ENCODE measurements at places on chromosomes 3 and 15.

- DNase-seq, result no peak
These were observed 242.3 kb downstream of the FEZF2 start for GRCh38 chr3:62131050-62131449.

GRCh38 chr3:114362815-114363214 is 69.0 kb downstream of the TIGIT start:
- no peak for DNase-seq

- no peak for DNase-seq
These were observed 21.2 kb downstream of the ITPR1 start for GRCh38 chr3:4514321-4514720.

DNA sequence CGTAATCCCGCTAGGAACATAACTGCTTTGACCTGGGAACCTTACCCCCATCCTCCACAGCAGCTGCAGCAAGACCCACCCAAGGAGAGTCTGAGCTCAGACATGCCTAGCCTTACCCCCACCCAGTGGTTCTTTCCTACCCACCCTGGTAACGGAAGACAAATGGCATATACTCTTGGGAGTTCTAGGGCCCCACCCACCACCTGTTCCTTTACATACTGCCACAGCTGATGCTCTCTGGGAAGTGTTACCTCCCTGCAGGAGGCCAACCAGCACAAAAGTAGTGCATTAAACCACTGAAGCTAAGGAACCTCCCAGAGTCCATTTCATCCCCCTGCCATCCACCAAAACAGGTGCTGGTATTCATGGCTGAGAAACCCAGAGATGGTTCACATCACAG is 50.6 kb upstream of the AZI2 start:
- DNase-seq, result no peak

GRCh38 chr15:95595759-95596158 is 734.7 kb upstream of the NR2F2 start:
- no peak for DNase-seq

DNA sequence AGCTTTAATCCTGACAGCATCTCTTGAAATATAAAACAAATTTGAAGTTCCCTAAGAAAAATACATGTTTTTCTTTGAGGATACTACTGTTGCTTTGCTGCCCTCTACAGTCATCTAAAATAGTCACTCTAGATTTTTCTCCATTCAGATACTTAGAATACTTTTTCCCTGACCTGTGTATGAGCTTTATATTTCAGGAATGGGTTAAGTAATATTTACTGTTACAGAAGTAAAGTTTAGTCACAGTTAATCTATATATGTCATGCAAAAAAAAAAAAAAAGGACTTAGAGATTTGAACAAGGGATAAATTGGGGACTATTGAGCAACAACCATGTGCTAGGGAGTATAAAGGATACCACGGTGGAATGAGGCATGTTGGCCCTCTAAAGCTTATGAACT is 8.8 kb downstream of the NECTIN3 start:
- no peak for DNase-seq

DNA sequence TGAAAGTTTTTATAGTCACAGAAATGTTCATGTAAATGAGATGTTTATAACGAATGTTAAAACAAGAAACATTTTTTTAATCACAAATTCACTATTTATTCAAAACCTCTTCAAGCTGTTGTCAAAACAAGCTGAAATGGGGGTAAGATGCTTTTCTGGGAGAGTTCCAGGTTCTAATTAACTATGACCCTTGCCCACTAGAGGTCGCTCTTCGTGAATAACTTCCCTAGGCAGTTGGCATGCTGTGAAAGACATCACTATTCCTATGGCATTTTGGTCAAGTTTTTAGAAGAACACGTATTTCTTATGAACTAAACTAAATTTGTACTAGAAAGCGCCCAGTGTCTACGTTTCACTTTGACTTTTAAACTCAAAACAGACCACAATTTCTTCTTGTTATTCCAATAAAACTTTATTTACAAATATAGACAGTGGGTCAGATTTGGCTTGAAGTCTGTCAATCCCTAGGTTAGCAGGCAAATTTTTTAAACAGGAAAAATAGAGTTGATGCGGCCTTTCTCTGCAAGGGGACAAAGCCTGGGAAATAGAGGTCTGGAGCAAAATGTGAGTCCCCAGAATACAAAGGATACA is 62.8 kb upstream of the CMTM8 start:
- DNase-seq, result peak; percentile 56

- DNase-seq, result no peak
These were observed 35.3 kb downstream of the TLE3 start for GRCh38 chr15:70062321-70062956.

DNA sequence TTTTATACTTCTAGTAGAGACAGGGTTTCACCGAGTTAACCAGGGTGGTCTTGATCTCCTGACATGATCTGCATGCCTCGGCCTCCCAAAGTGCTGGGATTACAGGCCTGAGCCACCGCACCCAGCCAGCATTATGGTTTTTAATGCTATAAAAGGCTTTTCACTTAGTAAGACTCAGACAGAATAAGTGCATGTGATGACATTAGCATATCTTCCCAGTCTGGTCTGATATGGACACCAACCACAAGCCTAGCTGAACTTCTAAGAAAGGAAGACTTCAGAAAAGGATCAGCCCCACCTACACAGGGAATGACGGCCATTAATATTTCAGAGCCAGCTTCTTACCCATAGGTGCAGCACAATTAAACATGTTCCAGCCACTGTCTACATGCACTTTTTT is 27.0 kb downstream of the GRK7 start:
- no peak for DNase-seq

GRCh38 chr3:93923006-93923405 is 50.7 kb downstream of the PROS1 start:
- DNase-seq, result no peak

- DNase-seq, result no peak
These were observed 43.2 kb upstream of the INSYN1 start for GRCh38 chr15:73796331-73796831.

DNA sequence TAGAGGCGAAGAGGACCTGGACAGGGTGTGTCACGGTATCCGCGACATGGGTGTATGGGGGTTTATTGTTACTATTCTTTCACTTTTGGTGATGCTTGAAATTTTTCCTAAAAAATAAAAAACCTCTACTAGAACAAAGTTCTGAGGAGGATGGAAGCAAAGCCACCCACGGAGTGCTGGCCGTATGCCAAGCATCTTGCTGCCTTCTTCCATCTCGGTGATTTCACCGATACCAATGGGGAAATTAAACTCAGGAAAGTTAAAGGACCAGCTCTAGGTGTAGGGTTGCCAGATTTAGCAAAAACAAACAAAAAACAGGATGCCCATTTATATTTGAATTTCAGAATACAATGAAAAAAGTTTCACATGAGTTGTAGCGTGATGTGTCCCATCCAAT is 33.9 kb downstream of the SMAD6 start:
- DNase-seq, result no peak

- no peak for DNase-seq
These were observed 72.9 kb upstream of the ATP10A start for GRCh38 chr15:25936004-25936403.

DNA sequence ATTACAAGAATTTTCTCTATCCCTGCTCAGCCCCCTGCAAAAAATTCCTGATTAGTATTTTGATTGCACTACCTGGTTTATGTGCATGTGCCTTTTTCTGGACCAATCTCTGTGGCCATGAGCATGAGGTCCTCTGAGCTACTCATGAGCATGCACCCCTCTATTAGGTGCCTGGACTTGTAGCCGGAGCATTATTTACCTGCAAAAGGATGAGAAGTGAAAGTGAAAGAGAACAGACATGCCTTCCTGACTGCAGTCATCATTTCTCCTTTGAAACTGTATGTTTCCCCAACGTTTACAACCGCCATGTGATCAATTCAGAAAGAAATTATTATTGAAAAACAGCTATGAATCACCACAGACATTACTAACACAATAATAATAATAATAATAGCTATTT is 1008.8 kb downstream of the ROBO2 start:
- no peak for DNase-seq

DNA sequence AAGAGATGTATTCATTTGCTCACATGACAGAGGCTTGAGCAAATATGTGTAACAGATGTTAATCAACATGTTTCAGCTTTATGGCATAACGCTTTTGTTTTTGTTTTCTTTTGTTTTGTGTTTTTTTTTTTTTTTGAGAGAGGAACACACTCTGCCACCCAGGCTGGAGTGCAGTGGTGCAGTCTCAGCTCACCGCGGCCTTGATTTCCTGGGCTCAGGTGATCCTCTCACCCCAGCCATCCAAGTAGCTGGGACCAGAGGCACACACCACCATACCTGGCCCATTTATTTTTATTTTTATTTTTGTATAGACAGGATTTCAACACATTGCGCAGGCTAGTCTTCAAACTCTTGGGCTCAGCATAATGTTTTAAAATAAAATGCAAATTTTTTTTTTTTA is 1504.4 kb upstream of the CADM2 start:
- DNase-seq, result no peak

DNA sequence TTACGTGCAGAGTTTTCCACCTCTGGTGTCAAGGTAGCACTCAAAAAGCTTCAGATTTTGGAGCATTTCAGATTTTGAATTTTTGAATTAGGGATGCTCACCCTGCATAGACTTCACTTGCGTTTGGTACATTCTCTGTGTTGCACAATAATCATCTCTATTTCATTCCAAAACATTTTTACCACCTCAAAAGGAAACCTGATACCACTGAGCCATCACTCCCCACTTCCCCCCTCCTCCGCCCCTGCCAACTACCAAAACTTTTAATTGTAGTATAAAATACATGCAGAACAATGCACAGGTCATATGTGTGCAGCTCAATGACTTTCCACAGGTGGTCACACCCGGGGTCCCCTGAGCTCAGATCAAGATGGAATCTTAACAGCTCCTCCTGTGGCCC is 208.8 kb downstream of the SV2B start:
- no peak for DNase-seq

GRCh38 chr15:40239693-40240618 is 1.1 kb downstream of the PAK6 start:
- peak; percentile 72 for DNase-seq

DNA sequence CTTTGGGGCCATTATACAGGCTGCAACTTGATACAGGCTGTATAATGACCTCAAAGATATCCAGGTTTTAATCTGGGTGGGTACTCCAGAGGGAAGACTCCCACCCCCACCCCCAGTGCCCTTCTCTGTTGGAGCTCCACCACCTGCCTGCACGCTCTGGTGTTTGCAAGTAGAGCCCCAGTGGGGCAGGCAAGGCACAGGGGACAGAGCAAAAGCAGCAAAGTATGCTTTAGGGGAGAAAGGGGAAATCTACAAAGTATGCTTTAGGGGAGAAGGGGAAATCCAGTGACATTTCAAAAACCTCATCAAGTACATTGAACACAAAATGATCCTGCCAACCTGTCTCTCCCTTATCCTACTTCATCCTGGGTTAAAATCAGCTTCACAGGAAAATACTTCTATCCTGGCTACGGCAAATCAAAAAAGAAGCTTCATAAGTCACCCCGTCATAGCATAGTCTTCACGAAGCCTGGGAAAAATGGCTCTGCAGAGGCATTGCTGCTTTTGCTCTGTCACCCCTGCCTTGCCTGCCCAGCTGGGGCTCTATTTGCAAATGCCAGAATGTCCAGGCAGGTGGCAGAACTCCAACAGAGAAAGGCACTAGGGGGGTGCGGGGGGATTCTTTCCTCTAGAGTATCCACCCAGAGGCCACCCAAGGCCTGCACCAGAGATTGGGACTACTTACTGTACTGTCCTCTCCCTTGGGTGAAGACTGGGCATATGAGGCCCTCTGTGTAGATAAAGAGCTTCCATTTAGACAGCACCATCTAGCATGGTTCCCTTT is 60.9 kb upstream of the ATP11B start:
- DNase-seq, result no peak

DNA sequence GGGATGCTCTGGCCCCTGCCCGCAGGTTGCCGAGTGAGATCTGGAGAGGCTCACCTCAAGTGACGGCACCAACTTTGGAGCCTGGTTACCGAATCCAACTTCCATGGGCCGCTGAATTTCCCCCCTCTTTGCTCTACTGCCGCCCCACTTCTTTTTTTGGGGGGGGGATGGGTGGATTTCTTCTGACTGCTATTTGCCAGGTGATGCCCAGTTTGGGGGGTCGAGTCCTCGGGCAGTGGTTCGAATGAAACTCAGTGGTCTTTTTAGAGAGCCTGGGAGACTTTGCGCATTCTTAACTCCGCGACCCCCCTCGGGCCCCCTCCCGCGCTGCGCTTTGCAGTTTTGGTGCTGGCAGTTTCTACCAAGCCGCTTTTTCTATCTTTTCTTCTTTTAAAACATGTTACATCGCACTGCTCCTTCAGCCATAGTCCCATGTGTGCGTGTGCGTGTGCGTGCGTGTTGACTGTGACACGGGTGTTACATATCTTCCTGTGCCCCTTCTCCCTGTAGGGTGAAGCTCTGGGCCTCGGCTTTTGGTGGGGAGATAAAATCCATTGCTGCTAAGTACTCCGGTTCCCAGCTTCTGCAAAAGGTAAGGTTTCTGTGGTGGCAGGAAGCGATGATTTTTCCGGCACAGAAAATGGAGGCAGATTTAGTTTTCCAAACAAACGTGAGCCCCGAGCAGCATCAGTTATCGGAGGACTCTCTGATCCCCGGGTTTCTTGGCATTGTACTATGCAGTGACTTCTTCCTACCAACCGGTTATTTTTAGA is 837 bp downstream of the CACNA2D3 start:
- no peak for DNase-seq

- DNase-seq, result peak; percentile 47
These were observed 21.9 kb downstream of the HCN4 start for GRCh38 chr15:73346735-73347312.

- DNase-seq, result no peak
These were observed 107.4 kb downstream of the TBL1XR1 start for GRCh38 chr3:177089901-177090300.

DNA sequence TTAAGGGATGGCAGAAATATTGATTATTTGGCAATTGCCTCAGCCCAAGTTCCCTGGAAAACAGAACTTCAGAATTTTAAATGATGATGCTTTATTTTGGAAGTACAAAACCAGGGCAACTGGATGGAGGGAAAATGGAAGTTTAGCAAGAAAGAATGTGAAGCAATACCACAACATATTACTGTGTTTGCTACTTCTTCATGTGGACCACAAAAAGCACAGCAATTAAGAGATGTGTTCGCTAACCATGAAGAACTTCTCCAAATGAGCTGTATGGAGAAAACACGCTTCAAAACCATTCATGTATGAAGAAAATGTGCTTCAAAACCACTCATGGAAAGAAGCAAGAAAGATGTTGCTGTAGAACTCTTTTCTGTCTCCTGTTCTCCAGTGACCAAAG is 64.7 kb upstream of the ARL6 start:
- no peak for DNase-seq

GRCh38 chr3:114154321-114154821 is 24.5 kb downstream of the DRD3 start:
- no peak for DNase-seq

DNA sequence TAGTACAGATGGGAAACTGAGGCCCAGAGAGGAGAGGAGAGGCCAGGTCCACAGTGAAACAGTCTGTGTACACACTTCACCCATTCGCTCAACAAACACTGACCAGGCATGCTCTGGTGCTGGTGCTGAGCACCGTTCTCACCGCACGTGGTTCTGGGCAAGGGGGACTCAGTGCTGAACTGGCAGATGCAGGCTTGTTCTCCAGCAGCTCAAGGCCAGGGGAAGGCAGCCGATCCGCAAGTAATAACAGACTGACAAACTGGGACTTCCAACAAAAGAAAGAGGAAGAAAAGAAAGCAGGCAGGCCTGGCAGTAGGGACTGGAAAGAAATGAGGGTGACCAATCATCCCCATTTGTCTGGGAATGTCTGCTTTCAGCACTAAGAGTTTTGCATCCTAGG is 25.6 kb upstream of the LINGO1 start:
- DNase-seq, result no peak

- no peak for DNase-seq
These were observed 58.5 kb downstream of the CPA3 start for GRCh38 chr3:148923592-148923991.

All from H54 (cell line).